ENCODE measurements at places on chromosomes 2 and 18.

DNA sequence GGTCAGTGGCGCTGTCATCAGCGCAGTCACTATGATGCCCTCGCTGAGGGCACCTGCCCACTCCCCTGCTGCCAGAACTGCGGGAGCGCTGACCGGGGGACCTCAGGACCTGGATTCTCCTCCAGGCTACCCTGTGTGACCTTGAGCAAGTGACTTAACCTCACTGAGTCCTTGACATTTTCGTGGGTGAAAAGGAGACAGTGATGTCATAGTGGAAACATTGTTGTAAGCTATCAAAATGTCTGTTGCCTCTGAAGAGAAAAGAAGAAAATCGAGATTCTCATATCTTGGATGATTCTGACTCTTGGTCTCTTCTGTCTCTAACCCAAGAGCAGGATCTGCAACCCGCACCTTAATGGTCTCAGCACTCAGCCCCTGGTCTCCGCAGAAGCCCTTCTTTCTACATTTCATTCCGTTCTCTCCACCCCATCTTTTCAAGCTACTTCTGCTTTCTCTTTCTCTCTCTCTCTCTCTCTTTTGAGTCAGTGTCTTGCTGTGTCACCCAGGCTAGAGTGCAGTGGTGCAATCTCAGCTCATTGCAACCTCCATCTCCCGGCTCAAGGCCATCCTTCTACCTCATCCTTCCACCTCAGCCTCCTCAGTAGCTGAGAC, 978 bp upstream of the TUBA4A start:
- DNase-seq, result no peak

DNA sequence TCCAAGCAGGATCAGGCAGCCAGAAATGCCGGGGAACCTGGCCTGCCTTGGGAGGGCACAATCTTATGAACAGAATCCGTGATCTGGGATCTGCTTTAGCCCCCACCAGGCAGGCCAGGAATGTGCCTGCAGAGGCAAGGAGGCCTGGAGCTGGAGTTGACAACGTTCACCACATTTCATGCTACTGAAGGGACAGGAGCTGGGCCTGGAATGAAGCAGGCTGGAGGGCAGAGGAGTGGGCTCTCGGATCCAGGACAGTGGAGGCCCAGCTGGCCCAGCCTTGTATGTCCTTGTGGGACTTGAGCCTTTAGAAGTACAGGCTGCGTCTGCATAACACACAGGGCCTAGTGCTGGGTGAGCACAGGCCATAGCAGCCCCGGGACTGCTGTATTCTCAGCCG, 91.8 kb downstream of the KLHL29 start:
- DNase-seq, result no peak

DNA sequence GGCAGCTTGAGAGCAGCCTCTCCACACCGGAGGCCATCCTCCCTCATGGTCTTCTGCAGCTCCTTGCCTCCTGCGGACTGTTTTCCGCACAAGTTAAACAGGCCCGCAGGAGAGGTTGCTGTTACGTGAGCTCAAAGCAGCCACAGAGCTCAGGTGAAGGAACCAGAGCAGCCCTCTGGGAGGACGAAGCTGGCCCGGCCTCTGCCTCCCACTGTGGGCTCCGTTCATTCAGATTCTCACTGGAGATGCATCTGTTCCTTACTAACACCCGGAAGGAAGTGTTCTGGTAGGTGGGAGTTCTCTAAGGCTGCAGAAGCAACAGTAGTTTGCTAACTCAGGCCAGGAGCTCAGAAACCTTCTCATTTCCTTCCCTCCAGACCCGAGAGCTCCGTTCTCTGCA, 10.9 kb downstream of the DIPK1C start:
- no peak for DNase-seq

GRCh38 chr2:694906-695510, 17.8 kb upstream of the TMEM18 start:
- no peak for DNase-seq

- peak; percentile 87 for DNase-seq
Measured at GRCh38 chr2:45895241-45895861, 243.9 kb downstream of the PRKCE start.

DNA sequence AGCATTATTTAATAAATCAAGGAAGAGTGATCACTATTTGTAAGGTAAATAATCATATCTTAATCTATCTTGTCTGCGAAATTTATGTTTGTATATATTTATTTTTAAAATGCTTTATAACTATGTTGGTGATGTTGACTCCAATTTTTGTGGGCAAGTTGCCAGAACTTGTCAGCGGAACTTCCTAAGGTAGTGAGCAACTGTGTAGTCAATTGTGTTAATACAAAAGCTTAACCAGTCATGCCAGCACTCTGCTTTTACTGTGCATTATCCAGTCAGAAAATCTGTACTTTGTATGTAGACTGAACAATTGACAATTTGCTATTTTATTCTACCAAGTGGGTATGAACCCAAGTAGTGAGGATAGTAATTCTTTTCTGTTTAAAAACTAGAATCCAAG, 61.9 kb upstream of the RND3 start:
- DNase-seq, result no peak

DNA sequence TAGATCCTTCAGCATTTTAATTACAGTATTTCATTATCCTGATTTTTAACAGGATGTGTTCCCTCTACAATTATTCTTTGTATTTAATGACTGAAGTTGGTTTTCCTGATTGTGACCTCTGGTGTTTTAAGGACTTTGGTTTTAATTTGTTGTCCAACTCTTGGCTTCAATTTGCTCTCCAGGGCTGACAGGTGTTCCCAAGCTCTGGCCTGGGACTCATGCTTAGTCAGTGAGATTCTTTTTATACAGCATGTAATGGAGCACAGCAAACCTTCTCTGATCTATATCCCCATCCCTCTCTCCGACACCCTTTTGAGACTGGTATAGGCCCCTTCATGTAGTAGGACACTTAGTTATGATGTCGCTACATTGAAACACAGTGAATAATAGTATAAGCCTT, 896.3 kb downstream of the TSN start:
- no peak for DNase-seq

DNA sequence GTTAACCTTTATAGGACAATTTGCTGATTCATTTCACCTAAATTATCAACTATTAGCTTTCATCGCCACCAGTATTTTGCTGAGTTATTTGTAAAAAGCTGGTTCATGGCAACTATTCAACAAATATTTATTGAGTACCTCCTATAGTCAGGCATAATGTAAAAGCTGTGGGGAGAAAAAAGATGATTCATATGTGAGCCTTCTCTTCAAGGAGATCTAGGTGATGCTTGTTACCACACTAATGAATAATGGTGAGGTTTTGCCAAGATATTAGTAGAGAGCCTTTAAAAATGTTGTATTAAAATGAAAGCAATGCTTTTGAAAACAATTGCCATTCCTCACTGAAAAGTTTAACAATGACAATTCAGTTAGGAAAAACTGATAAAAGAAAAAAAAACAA, 187.8 kb downstream of the ANKRD44 start:
- peak; percentile 10 for DNase-seq

GRCh38 chr18:13051159-13051558, 60.0 kb downstream of the CEP192 start:
- peak; percentile 10 for DNase-seq

GRCh38 chr2:189933911-189934399, 128.6 kb downstream of the MSTN start:
- peak; percentile 93 for DNase-seq

DNA sequence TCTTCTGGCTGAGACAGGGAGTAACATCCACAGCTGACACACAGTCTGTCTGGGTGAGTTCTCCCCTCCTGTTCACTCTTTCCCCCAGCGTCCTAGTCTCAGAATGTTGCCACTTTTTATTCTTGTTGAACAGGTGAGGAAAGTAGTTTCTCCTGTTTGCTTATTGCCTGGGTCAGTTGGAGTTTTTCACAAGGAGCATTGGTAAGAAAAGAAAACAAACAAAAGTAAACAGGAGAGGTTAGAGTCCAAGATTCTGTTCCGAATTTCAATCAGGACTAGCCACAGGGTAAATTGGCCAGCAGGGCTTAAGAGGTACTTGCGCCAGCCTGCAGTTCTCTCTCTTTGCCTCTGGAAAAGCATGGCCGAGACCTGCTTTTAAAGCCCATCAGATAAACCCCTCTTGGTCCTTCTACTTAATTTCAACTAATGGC, 255.0 kb upstream of the EPAS1 start:
- DNase-seq, result no peak

GRCh38 chr2:20453087-20453486, 6.2 kb downstream of the RHOB start:
- DNase-seq, result no peak

DNA sequence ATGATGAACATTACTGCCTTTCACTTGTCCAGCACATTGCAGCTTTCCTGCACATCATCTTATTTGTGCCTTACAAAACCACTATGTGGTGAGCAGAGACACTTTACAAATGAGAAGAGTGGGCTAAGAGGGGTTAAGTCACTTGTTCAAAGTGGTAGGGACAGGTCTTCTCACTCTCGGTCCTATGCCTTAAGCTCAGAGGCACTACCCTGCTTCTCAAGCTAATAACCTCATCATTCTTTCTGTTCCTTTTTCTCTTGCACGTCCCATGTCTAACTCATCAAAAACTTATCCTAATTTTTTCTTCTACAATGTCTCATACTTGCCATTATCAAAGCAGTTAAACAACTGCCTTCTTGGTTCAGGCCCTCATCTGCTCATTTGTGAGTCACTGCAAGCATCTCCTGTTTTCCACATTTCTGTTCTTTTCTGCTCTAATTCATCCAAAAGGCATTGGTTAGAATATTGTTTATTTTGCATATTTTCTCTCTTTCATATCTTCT, 21.9 kb upstream of the NCOA1 start:
- no peak for DNase-seq

GRCh38 chr2:105279126-105279525, 37.6 kb downstream of the GPR45 start:
- no peak for DNase-seq

DNA sequence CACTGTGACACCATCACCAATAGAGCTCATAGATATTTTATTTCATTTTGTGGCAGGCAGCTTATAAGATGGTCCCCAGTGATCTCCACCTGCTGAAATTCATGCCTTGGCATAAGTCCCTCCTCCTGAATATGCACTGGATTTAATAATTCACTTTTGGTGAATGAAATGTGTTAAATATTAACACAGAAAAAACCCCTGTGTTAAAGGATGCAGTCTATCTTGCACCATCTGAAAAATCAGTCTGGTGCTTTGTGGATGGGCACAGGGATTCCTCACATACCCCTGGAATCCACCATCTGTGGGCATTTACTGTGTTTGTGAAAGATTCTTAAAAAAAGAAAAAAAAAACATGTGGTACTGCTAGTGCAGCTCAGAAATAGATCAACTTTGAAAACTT, 26.1 kb upstream of the WIPF1 start:
- no peak for DNase-seq

GRCh38 chr2:130823171-130823885, 13.4 kb upstream of the ARHGEF4 start:
- DNase-seq, result no peak

DNA sequence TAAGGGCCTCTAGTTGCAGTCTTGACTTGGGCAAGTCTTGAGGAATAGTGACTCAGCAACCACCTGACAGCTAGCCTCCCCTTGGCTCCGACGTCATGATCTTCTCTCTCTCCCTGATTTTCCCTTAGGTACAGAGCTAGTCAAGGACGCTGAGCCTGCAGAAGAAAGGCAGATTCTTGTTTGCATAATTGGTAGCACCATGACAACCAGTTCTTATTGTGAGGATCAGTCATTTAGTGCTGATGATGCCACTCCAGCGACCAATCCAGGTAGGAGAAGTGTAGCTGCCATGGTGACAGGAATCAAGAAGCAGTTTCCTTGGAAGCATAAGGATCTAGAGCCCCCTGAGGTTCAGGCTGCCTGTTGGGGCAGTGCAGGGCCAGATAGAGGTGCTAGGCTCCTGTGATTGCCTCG, 2.8 kb upstream of the RESP18 start:
- no peak for DNase-seq
